ENCODE measurements at places on chromosomes 12 and 14.

GRCh38 chr12:23555180-23555824, 394.2 kb downstream of the SOX5 start:
- no peak for DNase-seq

DNA sequence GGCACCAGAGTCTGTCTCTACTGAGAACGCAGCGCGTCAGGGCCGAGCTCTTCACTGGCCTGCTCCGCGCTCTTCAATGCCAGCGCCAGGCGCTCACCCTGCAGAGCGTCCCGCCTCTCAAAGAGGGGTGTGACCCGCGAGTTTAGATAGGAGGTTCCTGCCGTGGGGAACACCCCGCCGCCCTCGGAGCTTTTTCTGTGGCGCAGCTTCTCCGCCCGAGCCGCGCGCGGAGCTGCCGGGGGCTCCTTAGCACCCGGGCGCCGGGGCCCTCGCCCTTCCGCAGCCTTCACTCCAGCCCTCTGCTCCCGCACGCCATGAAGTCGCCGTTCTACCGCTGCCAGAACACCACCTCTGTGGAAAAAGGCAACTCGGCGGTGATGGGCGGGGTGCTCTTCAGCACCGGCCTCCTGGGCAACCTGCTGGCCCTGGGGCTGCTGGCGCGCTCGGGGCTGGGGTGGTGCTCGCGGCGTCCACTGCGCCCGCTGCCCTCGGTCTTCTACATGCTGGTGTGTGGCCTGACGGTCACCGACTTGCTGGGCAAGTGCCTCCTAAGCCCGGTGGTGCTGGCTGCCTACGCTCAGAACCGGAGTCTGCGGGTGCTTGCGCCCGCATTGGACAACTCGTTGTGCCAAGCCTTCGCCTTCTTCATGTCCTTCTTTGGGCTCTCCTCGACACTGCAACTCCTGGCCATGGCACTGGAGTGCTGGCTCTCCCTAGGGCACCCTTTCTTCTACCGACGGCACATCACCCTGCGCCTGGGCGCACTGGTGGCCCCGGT, at the start of gene PTGDR:
PTGDR (plus strand) TSS at position 198 of the 778 bp plus-strand sequence; CDS start at position 315, 117 bp downstream.
- no peak for DNase-seq

DNA sequence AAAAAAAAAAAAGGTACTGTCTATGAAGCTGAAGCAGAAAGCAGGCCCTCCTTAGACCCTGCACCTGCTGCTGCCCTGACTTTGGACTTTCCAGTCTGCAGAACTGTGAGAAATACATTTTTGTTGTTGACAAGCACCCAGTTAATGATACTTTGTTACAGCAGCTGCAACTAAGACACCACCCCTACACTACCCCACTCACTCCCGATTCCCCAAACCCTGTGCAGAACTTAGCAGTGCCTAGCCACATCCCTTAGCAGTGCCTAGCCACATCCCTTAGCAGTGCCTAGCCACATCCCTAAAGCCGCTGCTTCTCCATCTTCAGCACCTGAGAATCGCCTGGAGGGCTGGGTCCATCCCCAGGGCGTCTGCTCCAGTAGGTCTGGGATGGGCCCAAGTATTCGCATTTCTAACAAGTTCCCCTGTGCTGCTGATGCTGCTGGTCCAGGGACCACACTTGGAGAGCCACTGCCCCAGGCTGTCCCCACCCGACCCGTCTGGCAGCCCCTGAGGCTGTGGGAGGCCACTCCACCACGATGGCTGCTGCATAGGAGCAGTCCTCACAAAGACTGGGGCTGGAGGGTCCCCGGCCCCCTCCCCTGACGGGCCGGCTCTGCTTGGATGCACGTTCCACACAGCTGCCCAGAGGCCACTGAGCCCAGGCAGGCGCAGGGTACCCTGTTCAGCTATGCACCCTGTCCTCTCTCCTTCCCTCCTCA, 10.8 kb upstream of the PPP1R13B start:
- DNase-seq = no peak

DNA sequence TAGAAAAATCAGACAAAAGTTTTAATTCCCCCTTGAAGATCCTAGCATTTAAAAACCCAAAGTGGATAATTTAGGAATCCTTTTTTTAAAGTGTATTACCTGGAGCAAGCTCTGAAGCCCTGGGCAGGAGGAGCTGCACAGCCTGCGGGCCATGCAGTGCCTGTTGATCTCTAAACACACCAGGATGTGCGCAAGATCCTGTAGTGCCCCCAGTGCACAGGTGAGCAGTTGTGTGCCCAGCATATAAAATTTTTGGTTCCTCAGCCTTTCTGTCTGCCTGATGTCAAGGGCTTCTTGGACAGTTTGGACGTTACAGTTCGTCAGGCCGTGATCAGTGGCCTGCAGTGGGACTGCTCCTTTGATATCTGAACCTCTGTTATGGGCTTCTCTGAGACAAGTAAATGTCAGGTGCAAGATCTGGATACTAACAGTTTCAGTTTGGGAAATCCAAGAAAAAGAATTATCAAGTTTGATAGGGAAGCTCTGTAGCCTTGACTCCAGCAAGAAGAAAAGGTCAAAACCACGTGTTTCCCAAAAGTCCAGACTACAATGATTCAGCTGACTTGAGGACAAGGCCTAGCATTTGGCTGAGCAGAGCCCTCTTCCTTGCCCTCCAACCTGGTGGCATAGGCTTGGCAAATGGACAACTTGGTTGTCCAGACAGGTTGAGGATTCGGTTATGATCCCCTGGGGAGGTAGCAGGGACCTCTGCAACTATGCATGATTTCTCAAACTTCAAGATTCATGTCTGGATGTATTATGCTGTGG, 1.0 kb downstream of the ATXN7L3B start:
- DNase-seq = no peak

GRCh38 chr12:19273482-19274330, 144.2 kb downstream of the PLEKHA5 start:
- no peak for DNase-seq

DNA sequence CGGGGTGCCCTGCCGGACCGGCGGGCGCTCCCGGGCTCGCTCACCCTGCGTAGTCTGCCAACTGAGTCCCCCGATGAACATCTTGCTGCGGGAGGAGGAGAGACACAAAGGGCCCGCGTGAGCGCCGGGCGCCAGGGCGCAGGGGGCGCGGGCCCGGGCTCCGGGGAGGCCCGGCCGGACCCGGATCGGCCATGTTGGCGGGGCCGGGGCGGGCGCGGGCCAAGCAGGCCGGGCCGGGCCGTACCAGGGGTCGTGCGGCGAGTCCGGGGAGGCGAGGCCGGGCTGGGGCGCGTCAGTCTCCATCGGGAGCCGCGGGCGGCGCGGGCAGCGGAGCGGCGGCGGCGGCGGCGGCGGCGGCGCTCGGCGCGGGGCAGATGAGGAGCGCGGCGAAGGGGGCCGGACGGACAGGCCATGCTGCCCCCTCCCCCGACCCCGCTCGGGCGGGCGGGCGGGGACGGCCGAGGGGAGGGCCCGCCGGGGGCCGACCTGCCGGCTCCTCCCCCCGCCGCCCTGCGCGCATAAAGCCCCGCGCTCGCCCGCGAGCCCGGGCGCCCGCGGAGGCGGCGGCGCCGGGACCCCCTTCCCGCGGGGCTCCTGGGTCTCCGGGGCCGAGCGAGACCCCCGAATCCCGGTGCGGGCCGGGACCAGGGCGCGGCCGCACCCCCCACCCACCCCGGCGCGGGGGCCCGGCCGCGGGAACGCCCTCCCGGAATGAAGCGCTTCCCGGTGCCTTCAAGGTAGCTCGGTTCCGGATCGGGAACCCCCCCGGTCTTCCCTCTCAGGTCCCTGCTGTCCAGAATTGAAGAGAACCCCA, at the start of gene MSI1:
MSI1 (minus strand) TSS at position 376 of the 814 bp plus-strand sequence; CDS start at position 303, 73 bp downstream.
- DNase-seq = no peak

DNA sequence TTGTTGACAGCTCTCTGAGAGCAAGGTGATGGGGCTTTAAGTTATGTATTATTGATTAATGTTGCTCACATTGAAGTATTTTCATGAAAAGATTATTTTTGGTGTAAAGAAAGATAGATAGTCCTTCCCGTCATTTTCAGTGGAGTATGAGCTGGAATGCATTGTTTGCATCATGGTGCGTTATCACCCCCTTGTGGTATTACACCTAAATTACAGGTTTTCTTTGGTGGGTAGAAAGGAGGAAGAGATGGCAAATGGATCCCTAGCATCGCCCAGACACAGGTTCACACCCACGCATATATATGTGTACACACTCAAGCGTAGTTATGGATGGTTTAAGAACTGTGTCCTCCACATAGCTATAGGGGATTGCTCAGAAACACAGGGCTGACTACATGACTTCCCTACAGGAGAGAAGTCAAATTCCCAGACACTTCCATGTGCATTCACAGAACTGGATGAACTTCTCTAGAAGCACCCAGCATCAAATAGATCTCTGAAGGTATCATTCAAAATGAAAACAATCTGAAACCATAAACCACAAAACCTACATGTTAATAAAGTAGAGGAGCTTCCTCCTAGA, 14.4 kb upstream of the SERPINA10 start:
- DNase-seq = no peak
